ENCODE measurements at places on chromosomes 2 and 18.
A peak's percentile ranks its signal among the peaks of the same experiment; 100 is the strongest.

DNA sequence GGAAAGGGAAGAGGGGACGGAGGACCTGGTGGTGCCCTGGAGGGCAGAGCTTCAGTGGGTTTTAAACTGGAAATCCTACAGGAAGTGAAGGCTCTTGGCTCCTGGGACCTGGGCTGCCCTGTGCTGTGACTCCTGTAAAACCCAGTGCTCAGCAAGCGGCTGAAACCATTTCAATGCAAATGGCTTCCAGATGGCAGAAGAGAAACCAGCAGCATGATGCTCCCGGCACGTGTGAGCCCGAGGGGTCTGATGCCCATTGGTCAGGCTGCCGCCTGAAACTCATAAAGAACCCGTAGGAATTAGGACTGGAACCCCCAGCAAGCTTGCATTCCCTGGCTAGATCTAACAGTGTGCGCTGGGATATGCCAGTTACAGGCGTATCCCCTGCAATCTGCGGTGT is 109.2 kb upstream of the THOC1 start:
- DNase-seq, result no peak

GRCh38 chr18:48742706-48743475 is 204.1 kb downstream of the CTIF start:
- DNase-seq, result no peak

DNA sequence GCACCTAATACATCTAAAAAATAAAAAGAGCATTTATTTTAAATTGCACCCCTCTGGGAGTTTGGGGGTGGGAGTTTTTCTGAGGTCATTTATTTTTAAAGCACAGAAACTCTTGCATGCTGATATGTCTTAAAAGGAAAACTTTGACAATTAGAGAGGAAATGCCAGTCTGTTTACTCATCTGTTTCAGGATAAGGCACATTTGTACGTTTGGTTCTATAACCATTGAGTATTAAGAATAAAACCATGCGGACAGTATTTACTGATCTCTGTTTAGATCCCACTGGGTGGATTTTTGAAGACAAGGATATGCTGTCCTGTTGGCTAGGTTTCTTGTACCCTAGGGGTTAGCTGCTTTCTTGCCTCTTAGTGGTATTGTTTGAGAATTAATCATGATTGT is 122.9 kb downstream of the TANC1 start:
- DNase-seq, result no peak

DNA sequence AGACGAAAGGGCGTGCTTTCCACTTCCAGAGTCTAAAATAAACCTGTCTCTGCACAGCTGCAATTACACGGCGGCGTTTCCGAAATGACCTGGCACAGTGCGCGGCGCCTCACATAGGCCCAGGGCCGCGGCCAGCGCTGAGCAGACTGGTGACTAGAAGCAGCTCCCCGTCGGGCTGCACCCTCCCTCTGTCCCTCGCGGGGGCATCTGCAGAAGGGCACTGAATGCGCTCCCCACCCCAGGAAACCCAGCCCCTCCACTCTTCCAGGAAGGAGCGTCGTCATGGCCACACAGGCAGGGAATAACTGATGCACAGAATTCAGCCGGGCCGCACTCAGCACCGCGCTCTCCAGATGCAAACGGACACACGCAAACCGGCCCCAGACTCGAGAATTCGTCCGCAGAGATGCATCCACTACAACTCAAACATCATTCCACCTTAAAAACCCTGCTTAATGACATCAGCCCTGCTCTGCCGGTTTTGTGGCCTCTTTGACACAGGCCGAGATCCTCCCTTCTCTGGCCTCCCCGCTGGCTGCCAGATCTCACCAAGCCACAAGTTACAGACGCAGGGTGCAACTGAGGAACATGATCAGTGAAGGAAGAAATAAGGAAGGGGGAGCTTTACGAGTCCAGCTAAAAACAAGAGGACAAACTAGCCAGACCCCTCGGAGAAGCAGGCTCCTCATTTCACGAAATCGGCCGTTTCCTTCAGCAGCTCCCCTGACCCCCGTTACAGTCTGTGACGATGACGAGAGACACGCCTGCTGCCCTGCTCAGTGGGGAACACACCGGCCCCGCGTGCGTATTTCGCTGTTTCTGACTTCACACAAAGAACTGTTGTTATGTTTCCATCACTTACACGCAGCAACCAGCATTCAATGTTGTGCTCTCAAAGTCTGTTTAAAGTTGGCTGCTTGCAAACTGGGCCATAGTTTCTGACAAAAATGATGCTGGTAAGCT is 40.2 kb downstream of the MBP start:
- DNase-seq, result no peak

GRCh38 chr2:49318531-49318930 is 164.2 kb upstream of the FSHR start:
- DNase-seq, result no peak

- no peak for DNase-seq
Measured at GRCh38 chr2:235553291-235553690, 59.4 kb downstream of the AGAP1 start.

DNA sequence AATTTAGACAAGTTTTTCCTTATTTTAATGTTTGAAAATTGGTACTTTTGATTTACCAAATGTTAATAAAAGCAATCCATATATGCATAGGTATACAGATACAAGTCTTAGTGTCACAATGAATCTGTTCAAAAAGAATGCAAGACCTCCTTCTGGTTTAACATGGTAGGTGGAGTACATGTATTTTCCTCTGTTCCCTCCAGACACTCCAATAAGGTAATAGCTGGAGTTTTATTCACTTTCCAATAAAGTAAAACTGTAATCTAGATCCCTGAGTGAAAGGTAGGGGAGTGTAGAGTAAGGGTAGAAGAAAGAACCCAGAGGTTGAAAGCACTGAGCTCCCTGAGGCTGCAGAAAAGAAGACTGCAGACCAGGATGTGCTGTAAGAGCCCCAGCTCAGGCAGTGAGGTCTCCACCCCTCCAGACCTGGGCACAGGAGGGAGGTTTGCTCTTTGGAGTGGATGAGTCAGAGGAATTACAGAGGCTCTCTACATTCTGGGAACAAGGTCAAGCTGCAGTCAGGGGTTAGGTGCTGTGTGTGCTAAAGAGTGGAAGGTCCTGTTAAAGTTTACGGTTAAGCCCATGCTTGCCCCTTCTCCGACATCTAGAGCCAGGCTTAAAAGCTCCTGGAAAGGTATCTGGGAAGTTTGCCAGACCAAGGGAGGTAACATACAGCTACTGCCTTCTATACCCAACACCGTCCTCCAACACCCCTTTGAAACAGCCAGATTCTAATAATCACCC is 27.6 kb upstream of the STAT1 start:
- peak; percentile 38 for DNase-seq

DNA sequence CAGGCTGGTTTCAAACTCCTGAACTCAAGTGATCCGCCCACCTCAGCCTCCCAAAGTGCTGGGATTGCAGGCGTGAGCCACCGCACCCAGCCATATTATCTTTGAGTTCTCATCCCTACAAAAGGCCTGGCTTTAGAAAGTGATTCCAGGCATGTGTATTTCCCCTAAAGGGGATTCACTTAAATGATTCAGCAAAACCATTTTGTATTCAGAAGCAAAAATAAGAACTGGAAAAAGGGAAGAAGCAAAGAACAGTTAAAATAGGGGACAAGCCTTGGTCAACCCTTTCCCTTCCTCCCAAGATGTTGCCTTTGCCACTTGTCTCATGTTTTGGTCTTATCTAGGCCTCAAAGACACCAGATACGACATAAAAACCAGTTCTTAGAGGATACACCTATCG is 10.5 kb downstream of the TM4SF20 start:
- DNase-seq, result no peak

GRCh38 chr18:25787276-25787675 is 303.1 kb downstream of the SS18 start:
- DNase-seq, result no peak

DNA sequence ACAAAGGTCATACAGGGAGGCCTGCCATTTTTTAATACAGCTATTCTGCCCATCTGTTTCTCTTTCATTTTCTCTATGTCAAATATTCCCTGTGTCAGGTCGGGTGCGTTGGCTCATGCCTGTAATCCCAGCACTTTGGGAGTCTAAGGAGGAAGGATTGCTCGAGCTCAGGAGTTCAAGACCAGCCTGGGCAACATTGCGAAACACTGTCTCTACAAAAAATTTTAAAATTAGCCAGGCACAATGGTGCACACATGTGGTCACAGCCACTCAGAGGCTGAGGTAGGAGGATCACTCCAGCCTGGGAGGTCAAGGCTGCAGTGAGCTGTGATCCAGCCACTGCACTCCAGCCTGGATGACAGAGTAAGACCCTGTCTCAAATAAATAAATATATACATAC is 34.7 kb downstream of the TMEM37 start:
- DNase-seq, result no peak

DNA sequence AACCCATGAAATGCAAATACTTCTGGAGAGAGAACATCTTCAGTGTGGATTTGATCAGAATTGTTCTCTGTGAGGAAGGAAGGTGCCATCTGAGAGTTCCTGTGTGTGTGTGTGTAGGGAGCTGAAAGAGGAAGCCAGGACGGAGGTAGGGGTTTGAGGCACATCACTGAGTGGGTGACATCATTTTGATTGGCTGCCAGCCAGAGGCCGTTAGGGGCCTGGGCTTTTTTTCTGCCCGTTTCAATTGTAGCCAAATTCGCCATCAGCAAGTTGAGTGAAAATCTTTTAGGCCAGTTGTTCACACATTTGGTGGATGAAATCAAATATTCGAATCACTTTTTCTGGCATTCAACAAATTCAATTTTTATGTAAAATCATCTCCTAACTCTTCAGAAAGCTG is 48.9 kb downstream of the TSN start:
- no peak for DNase-seq

DNA sequence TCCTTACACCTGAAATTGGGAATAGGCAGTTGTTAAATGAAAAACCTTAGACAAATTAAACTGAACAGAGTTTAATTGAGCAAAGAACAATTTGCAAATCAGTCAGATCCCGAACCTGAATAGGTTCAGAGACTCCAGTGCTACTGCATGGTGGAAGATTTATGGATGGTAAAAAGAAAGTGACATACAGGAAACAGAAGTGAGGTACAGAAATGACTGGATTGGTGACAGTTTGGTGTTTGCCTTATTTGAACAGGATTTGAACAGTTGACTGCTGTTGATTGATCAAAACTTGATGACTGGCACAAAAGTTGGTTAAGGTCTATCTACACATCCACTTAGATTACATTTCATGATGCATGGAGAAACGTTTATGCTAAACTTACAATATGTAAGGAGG is 248.8 kb downstream of the HNMT start:
- DNase-seq, result no peak

- no peak for DNase-seq
Measured at GRCh38 chr18:58051765-58052460, 7.9 kb downstream of the NEDD4L start.

DNA sequence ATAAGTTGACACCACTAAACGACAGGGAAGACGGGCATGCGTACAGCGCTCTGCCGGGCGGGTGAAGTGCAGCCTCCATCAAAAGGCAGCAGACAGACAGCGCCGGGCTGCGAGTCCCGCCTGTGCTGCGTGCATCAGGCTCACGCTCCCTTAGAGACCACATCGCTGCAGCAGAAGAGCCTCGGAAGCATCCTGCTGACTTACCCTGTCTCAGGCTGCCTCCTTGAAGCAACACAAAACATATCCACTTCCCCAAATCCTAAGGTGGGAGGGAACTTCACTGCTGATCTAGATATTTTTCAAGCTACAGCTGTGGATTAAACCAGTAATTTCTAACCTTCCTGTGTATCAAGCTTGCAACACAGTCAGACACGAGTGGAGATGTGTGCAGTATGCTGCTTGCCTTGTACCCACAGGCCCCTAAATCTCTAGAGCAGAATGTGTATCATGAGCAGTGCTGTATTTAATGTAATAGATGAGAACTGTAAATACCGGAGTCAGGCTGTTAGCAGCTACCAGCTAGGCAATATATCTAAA is 6.4 kb downstream of the MYT1L start:
- no peak for DNase-seq

DNA sequence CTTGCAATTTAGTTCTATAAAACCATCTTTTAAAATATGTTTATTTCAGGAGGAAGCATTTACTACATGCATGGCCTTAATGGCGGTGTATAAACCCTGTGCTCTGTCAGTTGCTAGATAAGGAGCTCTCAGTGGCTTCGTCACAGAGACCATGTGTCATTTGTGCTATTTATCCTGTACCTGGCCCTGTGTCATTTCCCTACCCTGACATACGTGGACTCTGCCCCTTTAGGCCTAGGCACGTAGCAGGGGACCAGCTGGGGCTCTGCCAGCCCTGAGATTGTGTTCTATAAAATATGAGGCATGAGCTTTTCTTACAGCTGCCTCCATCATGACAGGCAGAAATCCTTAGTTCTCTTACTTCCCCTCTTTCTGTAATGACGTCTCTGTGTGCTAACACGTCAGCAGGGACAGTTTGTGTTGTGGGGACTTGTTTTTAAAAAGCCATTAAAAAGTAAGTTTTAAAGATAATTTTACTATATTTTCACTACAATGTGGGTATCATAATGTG is 88.0 kb downstream of the ITGB1BP1 start:
- peak; percentile 93 for DNase-seq

- no peak for DNase-seq
Measured at GRCh38 chr2:164061129-164061746, 325.4 kb upstream of the FIGN start.

DNA sequence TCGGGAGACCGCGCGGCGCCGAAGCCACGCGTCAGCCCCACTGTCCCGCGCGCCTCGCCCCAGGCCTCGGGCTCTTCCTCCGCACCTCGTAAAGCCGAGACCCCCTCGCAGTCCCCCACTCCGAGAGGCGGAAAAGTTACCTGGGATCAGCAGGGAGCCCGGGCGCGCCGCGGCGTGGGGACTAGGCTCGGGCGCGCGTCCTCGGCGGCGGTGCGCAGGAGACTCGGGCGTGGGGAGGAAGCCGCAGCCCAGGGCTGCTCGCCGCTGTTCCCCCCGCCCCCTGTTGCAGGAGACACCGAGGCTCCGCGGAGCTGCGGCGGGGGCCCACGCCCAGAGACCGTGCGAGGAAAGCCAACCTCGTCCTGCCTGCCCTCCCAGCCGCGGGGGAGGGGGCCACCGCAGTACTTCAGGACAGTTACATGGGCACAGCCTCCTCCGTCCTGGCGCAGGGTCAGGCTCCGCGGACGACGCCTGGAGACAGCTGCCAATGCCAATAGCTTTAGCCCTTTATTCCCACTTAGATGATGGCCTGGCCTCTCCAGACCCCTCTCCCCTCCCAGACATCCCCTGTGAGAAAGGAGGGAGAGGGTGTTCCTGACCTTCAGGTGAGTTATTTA is at the start of gene EPB41L3:
Gene EPB41L3 (minus strand): TSS at position 225 of the 617 bp plus-strand sequence. CDS start 54,814 bp downstream, outside the sequence.
- DNase-seq, result peak; percentile 45

DNA sequence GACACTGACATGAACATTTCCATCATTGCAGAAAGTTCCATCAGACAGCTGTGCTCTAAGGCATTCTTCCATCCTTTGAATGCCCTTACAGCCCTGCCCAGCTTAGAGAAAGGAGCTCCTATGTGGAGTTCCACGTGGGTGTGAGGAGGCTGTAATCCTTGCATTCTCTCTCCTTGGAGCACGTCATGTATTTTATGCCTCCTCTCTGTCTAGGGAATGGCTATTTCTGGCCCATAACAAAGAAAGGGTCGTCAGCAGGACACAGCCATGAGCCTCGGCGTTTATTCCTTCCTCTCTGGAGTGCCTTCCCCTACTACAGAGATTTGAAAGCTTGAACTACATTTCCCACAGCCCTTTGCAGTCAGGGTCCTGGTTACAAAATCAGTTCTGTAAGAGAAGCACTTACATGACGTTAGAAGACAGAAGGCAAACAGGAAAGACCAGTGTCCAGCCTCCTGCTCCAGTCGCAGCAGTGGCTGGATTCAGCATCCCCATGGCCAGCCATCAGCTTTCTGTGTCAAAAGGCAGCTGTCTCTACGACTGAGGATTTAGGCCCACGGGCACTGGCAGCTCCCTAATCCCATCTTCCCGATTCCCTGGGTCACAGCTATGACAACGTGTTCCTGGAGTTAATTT is 234.9 kb downstream of the TFCP2L1 start:
- no peak for DNase-seq
